ENCODE measurements at places on chromosomes 13 and 19.

GRCh38 chr19:56917529-56917928, 77.0 kb upstream of the PEG3 start:
- DNase-seq, result no peak

- DNase-seq, result peak; percentile 33
Observed at GRCh38 chr13:35157143-35157755, 215.2 kb downstream of the NBEA start.

- DNase-seq, result peak; percentile 69
Observed at GRCh38 chr13:25874907-25875306, 176.9 kb downstream of the SHISA2 start.

DNA sequence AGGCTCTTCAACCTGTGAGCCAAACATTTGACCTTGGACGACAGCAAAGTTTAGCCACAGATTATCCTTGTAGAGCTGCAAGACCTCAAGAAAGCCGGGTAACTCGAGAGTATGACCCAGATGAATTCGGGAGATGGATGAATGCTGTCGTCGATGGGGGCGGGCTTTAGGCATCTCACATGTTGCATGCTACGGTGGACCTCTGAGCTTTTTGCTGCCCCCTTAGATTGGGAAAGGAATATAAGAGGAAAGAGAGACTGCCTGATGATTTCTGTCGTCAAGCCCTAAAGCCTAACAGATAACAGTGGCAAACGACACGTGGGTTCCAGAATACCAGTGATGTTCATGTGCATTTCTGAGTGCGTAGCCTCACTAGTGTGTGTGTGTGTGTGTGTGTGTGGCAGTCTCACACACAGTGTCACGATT, 730 bp upstream of the ABCC4 start:
- no peak for DNase-seq

GRCh38 chr13:46622630-46623256, 69.8 kb downstream of the LRCH1 start:
- no peak for DNase-seq

DNA sequence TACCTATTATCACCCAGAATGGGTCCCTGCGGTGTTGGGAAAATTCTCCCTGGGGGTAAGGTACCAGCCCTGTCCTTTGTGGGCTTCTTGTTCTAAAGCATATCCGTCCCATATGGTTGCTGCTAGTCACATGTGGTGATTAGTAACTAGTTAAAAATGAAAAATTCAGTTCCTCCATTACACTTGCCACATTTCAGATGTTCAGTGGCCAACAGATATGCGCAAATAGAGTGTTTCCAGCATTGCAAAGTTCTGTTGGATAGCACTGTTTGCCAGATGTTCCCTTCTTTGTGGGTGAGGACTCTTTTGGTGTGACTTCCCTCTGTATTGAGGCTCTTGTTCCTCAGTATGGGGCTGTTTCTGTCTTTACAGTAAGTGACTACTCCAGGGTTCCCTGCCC, 3.8 kb downstream of the CNOT3 start:
- no peak for DNase-seq

- no peak for DNase-seq
Observed at GRCh38 chr19:23377276-23377675, 18.0 kb downstream of the ZNF91 start.

DNA sequence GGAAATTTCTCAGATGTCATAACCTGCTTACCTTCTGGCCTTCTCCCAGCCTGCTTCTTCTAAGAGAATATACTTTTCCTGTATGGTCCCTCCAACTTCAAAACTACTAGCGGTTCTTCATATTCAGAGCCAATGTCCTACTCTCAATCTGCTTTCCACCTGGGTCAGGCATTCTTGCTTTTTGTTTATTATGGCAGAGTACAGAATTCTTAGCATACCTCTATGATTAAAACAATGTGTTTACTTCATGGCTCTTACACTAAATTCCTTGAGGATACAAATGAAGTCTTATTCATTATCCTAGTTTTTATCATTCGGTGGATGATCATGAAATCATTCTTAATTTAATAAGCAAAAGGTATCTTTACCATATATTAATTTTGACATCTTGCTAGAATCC, 484.2 kb upstream of the SLITRK1 start:
- DNase-seq, result no peak

DNA sequence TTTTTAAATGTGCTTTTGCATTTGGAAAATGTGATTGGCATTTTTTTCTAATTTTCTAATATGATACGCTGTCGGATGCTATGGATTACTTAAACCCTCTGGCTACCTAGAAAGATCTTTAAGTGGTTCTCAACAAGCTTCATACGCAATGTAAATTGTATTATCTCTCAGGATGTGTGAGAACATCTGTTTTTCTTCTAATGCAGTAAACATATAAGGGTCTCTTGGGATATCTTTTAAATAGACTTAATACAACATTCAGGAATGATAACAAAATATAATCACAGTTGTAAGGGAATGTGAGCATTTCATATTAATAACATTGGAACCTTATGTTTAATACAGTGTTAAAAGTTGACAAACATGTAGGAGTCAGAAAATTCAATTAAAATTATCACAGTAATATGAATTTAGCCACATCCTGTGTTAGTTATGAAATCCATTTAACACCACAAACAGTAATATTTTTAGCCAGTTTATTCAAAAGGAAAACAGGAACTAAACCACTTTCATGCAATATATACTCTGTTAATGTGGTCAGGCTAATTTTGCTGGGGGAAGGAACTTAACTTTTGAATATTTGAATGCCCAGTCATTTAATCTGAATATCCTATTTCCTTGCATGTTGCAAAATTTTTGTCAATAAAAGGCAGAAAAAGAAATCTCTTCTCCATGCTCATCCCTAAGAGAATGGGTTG, 15.0 kb upstream of the ALOX5AP start:
- DNase-seq, result peak; percentile 14

GRCh38 chr13:83992566-83993358, 110.5 kb upstream of the SLITRK1 start:
- DNase-seq, result no peak

- DNase-seq, result no peak
Observed at GRCh38 chr19:53008061-53008778, 5.5 kb upstream of the ERVV-1 start.

DNA sequence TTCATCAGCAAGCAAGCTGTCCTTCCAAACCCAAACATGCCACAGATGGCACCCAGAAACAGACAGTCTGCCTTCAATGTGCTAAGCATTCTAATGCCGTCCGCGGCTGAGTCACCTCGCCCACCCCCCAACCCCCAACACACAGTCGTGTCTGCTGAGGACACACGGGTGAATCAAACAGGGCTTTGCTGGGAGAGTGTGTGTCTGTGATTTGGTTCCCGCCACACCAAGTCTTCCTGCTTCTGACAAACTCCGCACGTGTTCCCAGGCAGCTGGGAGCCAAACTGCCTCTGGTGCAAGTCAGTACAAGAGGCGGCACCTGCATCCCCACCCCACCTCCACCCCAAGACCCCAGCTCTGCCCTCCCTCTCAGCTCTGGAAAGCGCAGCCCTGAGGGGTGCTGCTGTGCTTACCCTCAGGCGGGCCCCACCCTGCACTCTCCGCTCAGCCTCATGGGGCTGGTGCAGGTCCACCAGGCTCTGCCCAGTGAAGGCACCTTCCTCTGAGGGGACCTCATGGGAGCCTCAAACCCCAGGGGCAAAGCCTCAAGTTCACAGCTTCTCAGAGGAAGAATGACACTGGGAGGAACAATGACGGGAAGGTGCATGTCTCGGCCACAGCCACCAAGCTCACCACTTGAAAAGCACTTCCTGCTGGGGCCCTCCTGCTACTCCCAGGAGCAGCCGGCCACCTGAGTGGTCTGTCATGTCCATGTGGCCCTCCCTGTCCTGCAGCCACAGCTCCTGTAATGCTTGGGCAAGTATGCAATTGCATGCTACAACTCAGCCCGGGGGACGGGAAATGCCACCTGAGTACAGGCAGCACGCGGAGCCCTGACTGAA, 15.0 kb upstream of the SLC35E1 start:
- DNase-seq, result peak; percentile 58

- DNase-seq, result no peak
Observed at GRCh38 chr19:49579947-49580263, 451 bp downstream of the NOSIP start.

DNA sequence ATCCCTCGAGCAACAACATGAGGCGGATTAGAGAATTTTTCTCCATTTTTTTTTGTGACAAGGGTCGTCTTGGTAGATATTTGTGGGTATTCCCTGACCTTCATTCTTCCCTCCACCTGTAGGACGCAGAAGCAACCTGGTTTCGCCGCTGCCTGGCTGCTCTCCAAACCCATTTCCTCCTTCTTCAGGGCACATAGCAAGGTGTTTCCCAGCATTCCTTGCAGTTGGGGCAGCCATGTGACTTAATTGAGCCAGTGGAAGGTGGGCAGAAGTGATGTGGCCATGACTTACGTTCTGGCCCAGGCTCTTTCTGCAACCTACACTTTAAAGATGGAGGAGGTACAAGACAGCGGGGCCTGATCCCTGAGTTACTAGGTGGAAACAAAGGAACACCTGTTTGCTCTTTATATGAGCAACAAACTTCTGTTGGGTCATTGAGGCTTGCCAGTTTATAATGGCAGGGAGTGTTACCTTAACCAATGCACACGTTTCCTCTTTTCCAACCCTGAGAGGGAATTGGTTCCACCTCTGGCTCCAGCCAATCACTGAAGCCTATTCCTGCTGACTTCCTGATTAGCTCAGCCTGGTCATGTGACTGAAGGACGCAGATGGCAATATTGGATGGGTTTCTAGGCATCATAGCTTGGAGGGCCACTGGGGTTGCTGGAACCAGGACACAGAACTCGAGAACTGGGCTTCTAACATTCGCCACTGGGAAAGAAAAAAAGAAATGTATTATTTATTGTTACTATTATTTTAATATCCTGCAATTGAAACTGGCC, 30.8 kb upstream of the ZNRF4 start:
- DNase-seq, result no peak

Data from CD4-positive, alpha-beta T cell treated with Interleukin-21 for 1 hour (primary cell).